ENCODE measurements at places on chromosomes 6 and 20.

GRCh38 chr20:38278131-38278530 lies 17.6 kb upstream of the KIAA1755 start:
- DNase-seq: no peak

DNA sequence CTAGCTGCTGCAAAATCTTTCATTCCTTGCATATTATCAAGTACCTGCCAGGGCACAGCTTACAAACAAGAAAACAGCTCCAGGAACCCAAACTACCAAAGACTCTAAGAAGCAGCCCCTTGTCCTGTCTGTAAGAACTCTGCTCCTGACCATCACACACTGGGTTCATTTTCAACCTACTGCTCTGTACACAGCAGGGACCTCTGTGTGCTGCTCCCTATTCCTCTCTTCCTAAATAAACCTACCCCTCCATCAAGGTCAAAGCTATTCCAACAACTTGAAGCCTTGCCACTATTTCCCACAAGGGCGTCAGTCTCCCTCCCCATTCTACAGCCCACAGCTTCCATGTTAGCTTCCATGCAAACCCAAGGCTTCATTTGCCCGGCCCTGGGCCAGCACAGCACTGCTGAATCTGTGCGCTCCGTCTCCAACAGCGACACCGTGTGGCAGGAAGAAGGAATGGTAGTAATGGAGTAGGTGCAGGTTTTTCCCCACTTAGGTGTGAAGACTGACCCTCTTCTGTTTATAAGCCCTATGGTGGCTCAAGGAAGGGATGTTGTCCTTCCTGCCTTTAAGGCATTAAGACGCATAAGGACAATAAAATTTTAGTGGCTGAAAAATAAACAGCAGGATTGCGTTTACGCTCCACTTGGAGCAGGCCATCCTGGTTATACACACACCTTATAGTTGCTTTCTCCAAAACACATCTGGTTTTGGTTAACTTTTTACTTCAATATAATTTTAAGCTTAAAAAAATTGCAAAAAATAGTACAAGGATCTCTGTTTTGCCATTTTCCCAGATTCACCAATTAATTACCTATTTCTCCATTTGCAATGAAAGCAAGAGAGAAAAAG lies 115.2 kb upstream of the NXT1 start:
- DNase-seq: peak; percentile 58

- no peak for DNase-seq
Measured at GRCh38 chr6:26554447-26554696, 16.2 kb downstream of the HMGN4 start.

DNA sequence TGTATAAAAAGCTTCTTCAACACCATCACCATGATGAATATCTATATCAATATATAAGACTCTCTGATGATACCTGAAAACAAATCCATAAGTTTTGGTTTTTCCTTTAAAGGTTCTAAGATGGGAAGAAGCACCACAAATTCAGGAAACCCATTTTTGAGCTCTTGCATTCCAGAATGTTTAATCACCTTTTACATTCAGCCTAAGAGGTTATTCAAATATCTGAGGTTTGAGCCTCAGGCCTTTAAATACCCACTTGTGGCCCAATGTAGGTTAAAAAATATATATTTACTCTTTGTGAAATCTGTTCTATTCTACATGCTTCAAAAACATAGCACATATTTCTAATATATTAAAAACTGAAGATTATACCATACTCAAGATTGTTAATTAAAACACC lies 17.6 kb downstream of the HDAC2 start:
- no peak for DNase-seq

DNA sequence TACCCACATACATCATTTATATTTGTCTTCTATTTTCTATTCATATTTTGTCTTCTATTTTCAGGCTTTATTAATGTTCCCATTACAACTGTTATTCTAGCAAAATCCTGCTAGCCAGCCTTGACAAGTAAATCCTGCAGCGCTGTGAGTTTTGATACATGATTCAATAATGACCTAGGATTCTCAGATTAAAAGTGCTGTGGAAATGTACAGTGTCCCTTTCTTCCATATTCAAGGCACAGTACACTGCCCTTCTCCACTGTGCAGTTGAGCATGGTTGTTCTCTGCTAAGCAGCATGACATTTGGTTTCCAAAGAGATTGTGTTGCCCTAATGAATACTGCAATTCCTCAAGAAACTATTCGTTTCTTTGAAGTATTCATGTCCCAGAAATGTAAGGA lies 5.8 kb upstream of the HEY2 start:
- no peak for DNase-seq

DNA sequence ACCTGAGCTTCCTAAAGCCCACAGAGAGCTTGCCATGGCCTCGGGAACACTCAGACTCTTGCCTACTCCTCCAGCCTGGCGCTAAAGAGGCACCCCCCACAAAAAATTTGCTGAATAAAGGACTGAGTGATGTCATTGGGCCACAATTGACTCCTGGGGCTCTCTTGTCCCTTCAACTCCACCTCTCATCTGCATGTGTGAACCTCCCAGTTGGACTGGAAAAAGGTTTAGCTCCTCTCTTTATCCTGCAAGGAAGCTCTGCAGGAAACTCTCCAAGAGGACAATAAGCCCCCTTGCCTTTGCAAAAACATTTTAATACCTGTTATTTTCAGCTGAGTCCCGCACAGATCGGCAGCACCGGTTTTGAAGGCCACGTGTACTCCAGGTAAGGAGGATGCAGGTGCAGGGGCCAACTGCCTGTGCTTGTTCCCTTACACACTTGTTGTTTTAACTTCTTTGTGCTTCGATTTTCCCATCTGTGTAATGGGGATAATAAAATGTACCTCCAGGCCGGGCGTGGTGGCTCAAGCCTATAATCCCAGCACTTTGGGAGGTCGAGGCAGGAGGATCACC lies 107.3 kb downstream of the TFAP2C start:
- DNase-seq: no peak

DNA sequence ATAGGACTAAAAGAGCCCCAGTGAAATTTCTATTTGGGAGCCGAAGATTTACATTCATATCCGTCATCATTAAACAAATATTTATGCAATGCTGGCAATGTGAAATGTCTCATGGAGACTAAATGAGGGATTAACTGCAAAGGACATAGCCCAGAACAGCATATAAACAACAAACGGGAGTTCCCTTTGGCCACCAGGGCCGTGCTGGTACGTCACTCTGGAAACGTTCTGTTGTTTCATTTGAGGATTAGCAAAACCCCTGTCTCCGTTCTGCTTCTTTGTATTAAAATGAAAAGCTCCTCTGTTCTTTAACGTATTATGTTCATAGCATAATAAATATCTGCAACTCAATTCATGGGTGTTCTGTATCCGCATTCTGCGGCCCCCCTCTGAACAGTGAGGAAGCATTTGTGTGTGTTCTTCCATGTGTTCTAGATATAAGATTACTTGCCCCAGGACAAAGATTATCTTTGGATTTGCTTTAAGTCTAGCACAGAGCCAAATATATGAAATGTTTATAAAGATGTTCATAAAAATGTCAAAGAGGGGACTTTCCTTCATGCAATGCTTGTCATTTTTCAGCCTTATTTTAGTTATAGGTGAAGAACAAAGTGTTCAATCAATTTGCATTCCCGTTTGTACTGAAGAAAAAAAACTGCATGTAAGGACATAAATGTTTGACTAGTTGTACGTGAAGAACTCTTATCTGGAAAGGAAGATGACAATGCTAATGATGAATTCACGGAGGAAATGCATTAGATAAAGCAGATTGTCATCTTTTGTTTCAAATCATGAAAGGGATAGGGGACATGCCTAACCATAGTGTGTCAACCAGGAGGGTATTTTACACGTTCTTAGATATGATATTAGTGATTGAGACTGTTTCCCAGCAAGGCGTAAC lies 90.0 kb upstream of the TNFAIP3 start:
- DNase-seq: no peak
